ENCODE measurements at places on chromosomes 1 and 21. TPM values are rescaled to one million over a fixed set of nuclear protein-coding genes. Genes with fewer than 3 reads are reported as not detected.

DNA sequence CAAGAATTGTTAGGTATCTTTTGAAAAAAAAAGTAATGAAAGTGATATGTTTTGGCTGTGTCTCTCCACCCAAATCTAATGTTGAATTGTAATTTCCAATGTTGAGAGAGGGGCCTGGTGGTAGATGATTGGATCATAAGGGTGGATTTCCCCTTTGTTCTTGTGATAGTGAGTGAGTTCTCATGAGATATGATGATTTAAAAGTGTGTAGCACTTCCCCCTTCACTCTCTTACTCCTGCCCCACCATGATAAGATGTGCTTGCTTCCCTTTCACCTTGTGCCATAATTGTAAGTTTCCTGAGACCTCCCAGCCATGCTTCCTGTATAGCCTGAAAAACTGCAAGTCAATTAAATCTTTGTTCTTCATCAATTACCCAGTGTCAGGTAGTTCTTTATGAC is 70.7 kb downstream of the XCL2 start:
- no peak overlapping the region for H3K27ac ChIP-seq
- no peaks in the 10 kb centered on the region for H3K4me1 ChIP-seq
- no peaks in the 10 kb centered on the region for H3K27me3 ChIP-seq
- no peaks in the 10 kb centered on the region for H3K36me3 ChIP-seq

- no peaks in the 10 kb centered on the region for H3K4me1 ChIP-seq
- DNase-seq = no peak
- no peak overlapping the region for H3K4me3 ChIP-seq
- H3K27ac ChIP-seq = no peak overlapping the region
Observed at GRCh38 chr1:118099686-118100085, 85.3 kb downstream of the SPAG17 start.

DNA sequence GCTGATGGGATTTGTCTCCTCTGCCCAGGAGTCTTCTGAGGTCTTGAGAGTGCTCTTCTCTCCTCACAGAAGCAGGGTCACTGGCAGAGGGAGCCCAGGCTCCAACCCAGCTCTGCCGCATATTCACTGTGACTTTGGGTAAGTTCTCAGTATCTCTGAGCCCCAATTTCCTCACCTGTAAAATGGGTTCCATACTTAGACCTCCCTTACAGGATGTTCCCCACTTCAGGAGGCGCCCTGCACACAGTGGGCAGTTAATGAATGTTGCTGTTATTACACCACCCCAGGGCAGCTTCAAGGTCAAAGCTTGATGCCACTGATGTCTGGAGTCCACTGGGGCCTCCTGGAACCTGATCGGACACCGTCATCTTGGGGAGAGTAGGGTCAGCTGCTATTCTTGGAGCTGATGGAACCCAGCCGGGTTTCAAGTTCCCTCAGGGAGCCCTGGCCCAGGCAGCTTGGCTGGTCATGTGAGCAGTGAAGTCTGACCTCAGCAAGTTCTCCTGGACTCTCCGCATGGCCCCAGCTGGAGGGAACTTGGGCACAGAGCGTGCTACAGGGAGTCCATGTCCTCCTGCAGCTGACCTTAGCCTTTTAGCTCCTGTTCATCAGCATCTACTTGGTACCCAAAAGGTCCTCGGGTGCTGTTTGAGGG is 21.8 kb downstream of the COA7 start:
- no peak overlapping the region for H3K4me3 ChIP-seq
- DNase-seq = no peak
- no peaks in the 10 kb centered on the region for H3K4me1 ChIP-seq
- no peaks in the 10 kb centered on the region for H3K36me3 ChIP-seq

LIPI gene
- total RNA-seq = not detected

OR2T33 gene
- not detected for total RNA-seq

Measured in uterus (tissue), 4 donors.